ENCODE measurements at places on chromosomes 4 and X.
A peak's percentile ranks its signal among the peaks of the same experiment; 100 is the strongest.

- peak; percentile 42 for DNase-seq
Measured at GRCh38 chrX:38859602-38860001, 58.3 kb downstream of the MID1IP1 start.

GRCh38 chr4:70706044-70706461 lies 15.7 kb upstream of the RUFY3 start:
- DNase-seq = no peak

- DNase-seq = peak; percentile 51
Measured at GRCh38 chr4:80931631-80932081, 98.9 kb upstream of the BMP3 start.

DNA sequence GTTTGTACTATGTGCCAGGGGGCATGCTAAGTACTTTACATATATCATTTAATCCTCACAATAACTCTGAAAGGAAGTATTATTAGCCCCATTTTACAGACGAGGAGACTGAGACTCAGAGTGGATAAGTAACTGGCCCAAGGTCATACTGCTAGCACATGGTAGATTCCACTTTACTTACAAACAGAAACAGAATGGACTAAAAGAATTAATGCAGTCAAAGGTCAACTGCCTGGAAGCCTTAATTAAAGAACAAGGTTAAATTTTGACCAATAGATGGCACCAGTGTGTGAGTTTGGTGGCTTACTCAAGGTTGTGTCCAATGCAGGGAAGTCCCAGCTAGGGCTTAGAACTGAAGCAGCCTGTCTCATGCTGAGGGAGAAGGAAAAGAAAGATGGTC lies 4.7 kb downstream of the RIPPLY1 start:
- peak; percentile 59 for DNase-seq

GRCh38 chrX:136142592-136142991 lies 4.7 kb upstream of the FHL1 start:
- DNase-seq = no peak

- no peak for DNase-seq
Measured at GRCh38 chrX:128250621-128251020, 198.4 kb upstream of the ACTRT1 start.

- no peak for DNase-seq
Measured at GRCh38 chr4:14897217-14897616, 105.1 kb upstream of the CPEB2 start.

DNA sequence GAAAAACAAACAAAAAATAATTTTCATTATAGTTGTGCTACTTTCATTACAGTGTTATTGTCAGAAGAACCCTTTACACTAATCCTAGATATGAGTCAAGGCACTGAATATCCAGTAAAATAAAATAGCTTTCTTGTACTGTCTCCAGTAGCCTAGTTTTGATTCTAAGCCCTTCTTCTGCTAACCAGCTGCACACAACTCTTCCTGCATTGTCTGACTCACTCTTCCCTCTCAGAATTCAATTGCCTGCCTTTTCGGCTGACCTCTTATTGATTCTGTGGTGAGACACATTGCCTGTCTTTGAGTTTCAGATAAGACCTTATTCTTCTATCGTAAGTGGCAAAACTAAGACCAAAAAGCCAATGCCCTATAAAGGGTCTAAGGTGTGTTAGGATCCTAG lies 26.7 kb upstream of the PCDH18 start:
- DNase-seq = peak; percentile 48

DNA sequence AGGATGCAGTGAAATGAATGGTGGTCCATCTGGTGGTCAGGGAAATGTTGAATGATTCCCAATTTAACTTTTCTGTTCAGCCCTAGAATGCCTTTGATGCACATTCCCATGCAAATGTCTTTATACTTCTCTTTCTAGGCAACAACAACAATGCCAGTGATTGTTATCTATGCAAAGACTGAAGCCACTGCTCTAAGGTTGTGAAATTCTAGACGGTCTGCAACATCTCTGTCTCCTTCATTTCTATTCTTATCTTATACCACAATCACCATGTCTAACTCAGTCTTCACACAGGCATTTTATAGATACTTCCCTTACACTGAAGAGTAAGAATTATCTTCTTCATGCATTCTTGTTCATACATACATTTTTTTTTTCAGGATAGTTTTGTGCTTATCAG lies 84.5 kb downstream of the HPGD start:
- DNase-seq = no peak

- peak; percentile 46 for DNase-seq
Measured at GRCh38 chr4:165560941-165561340, 182.1 kb downstream of the CPE start.

- DNase-seq = no peak
Measured at GRCh38 chr4:95220205-95221175, 328.3 kb downstream of the UNC5C start.

- peak; percentile 60 for DNase-seq
Measured at GRCh38 chr4:10115271-10115796, 1.3 kb downstream of the WDR1 start.

DNA sequence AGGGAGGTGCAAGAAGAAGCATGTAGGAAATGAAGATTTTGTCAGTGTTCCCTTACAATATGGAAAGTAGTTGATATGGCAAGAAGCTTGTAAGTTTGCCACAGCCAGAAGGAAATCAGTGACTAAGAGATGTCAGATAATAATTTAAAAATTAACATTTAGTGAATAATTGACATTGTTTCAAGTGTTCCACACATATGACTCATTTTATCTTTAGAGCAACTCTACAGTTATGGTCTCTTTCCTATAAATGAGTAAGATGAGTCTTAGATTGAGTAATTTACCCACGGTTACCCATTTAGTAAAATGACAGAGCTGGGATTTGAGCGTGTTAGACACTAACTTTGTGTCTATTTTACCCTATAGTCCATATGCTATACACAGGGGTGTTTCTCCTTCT lies 300.3 kb upstream of the IRS4 start:
- no peak for DNase-seq
